AG10803 (cell line): ENCODE measurements at places on chromosomes 5 and 9.
A peak's percentile ranks its signal among the peaks of the same experiment; 100 is the strongest.

- no peak for DNase-seq
Observed at GRCh38 chr5:6468870-6469269, 20.2 kb downstream of the UBE2QL1 start.

DNA sequence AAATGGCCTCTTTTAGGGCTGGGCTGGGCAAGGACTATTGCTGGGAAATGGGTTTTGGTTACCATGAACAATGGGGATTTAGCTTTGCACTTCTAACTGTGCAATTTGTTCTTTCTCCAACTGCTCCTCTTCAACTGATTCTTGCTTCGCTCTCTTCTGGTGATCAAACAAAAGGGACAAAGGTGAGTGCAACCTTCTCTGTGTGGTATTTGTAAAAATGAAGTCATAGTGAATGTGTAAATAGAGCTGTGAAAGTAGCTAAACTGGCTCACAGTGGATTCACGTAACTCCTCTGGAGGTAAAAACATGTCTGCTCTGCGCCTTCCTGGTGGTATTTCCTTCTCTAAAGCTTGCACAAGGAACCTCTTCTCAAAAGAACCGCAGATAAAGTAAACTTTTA, 20.9 kb upstream of the SPINK14 start:
- DNase-seq = no peak

DNA sequence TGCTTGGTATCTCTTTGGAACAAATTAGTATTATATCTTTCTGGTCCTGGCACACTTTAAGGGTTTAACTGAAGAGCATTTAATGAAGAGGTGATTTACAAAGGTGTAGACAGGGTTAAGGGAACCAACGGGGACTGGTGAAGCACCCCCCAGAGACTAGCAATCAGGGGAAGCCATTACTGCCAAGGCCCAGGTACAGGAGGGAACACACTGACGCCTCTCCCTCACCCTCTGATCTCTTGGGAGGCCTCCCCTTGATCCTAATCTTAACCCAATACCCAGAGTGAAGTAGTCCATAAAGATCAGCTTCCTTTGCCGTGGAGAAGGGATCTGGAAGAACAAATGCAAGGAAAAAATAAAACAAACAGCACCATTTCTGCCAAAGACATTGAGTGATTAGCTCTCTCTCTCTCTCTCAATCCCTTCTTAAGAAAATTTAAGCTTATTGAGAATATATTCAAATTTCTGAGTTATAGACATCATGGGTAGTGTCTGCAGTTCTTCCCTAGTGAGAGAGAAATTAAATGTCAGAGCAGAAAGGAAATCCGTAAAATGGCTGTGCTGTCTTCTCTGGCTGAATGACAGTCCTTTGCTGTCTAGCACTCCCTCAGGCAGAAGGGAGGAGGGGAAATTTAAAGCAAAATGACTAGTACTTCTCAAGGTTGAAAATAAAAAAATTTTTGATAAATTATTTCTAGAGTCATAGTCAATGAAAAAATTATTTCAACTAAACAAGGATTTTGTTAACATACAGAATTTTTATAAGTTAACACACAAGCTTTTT, 20.0 kb downstream of the F2R start:
- no peak for DNase-seq

DNA sequence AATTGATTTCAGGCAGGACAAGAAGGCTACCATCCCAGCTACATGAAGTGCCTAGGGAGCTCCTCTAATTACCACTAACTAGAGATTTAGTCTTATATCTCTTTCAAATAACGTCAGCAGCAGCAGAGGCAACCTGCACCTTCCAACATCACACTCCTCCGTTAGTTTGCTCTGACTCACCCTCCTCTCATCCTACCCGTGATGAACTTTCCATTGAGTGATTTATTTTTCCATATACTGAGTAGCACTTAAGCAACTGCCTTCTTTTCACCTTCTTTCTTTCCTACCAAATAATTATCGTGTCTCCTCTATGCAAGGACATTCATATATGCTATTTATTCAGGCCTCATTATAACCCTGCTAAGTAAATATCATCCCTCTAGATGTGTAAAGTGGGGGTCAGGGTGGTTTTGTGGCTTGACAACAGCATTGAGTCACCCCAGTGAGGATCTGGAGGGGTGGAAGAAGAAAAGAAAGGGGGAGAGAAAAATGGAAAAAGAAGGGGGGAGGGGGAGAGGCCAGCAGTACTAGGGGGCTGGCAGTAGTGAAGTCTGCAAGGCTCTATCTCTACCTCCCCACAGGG, 64.6 kb upstream of the CAST start:
- peak; percentile 12 for DNase-seq

DNA sequence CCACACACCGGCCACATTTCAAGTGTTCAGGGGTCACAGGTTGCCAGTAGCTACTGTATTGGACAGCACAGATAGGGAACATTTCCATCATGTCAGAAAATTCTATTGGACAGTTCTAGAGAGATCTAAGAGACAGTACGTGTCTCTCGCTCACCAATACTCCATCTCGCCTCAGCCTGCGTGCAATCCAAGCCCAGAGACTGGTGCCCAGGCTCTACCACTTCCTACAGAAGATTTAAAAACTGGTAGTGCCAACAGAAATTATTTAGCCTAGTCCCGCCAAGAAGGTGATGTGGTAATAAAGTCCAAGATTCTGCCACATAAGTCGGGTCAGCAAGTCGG, 390 bp upstream of the SNX2 start:
- no peak for DNase-seq

- no peak for DNase-seq
Observed at GRCh38 chr5:133713751-133714150, 101.4 kb upstream of the FSTL4 start.
